ENCODE measurements at places on chromosomes 7 and 10.

DNA sequence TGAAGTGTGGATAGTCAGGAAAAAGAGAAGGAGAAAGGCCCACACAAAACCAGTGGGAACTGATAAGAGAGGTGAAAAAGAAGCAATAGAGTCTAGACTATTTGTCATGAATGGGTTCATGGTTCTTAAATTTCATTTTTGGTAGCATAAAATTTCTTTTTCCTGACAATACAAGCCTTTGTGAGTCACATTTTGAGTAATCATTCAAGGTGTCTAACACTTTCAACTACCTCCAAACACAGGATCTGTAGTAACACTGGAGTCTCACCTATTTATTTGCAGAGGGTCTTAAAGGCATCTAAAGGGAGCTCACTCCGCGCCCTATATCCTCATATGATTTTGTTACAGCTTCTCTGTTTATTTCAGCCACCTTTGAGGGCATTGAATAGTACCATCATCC is 96.0 kb downstream of the SAMD9 start:
- DNase-seq: no peak

DNA sequence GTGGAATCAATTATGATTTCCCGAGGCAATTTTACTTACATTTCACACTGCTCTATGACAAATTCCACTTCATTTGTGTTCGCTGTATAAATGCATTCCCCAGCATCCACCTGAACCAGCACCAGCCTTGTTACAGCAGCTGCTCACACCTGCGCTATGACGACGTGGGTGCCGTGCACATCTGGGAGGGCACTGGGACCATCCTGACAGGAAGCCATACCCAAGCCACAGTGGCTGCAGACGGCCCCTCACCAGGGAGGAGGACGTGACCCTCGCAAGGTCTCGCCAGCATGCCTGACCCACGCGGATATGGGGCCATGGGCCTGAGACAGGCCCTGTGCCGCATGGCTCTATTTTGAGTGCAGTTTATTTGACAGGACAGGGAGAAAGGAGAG is 201.3 kb downstream of the MAD1L1 start:
- no peak for DNase-seq

DNA sequence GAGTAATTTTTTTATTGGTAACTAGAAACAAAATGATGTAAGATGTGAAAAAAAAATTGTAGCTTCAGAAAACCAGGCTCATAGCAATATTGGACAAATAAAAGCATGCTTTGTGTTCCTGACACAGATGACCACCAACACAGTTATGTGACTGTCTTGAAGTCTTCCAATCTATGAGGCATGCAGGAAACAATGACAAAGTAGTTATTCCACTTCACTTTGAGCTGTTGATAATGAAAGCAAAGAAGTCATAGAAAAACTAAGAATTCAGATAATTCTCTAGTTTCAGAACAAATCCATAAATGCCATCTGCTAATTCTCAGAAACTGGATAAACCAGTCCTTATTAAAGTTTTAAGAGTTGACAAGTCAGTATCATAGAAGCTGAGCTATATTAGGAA is 378.4 kb upstream of the SEMA3D start:
- DNase-seq: no peak

GRCh38 chr10:6643962-6644361 is 63.9 kb upstream of the PRKCQ start:
- DNase-seq: no peak

DNA sequence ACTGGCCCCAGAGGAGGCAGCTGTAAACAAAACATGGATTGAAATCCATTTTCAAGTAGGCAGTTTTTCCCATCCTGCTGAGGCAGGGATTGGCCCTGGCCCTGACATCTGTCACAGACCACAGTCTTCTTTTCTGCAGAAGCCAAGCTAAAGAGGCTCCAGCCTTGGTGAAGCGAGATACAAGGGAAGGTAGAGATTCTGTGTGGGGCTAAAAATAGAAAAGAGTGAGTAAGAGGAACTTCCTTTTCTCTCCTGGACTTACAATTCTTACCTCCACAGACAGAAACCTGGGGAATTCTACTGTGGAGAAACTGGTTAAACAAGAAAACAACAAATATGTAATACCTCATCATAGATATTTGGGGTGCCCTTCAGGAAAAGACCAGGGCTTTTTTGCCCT is 624.8 kb upstream of the FZD8 start:
- DNase-seq: no peak

- no peak for DNase-seq
Observed at GRCh38 chr10:114135476-114135875, 38.5 kb downstream of the CCDC186 start.

DNA sequence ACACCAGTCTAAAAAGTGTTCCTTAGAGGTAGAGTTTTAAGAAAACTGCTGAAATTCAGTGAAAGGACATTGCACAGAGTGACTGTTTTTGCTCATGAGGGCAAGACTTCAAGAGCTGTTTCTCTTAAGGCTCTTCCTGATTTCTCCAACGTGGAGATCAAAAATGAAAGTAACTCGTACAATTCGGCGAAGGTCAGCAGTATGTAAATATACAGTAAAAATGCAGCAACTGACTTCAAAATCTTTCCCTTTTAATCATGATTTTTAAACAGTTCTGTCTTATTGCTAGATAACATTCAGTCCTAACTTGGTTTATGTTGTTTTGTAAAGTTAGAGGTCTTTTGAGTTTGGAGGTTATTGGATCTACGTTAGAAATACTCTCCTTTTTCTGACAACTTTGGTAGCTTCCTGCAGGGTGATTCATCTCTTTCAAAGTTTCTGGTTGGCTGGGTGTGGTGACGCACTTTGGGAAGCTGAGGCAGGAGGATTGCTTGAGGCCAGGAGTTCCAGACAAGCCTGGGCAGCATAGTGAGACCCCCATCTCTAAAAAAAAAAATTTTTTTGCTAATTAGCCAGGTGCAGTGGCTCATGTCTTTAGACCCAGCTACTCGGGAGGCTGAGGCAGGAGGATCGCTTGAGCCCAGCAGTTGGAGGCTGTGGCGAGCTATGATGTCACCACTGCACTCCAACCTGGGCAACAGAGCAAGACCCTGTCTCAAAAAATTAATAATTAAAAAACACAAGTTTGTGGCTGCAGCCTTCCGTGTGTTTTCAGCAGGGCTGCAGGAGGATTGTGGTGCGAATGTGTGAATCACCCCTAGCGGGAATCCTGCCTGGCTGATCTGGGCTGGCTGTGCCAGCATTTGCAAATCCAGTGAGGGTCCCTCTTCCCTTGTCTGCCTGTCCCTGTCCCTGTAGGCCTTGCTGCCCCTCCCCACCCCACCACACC is 29.2 kb upstream of the AP5Z1 start:
- DNase-seq: no peak

DNA sequence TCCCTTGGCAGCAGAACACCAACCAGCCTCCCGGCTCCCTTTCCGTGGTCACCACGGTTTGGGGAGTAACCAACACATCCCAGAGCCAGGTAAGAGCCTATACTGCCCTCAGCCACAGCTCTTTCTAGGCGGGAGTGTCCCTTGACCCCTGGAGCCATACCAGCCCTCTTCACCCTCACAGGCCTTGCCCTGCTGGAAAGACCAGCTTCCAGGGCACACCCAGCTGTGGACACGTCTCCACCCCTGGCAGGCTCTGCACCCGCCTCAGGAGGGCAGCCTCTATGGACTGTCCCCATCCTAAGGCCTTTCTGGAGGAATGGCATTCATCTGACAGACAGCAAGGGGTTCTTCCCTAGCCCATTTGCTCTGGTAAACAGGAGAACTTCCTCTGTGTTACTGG is 57.5 kb upstream of the PPIF start:
- no peak for DNase-seq

DNA sequence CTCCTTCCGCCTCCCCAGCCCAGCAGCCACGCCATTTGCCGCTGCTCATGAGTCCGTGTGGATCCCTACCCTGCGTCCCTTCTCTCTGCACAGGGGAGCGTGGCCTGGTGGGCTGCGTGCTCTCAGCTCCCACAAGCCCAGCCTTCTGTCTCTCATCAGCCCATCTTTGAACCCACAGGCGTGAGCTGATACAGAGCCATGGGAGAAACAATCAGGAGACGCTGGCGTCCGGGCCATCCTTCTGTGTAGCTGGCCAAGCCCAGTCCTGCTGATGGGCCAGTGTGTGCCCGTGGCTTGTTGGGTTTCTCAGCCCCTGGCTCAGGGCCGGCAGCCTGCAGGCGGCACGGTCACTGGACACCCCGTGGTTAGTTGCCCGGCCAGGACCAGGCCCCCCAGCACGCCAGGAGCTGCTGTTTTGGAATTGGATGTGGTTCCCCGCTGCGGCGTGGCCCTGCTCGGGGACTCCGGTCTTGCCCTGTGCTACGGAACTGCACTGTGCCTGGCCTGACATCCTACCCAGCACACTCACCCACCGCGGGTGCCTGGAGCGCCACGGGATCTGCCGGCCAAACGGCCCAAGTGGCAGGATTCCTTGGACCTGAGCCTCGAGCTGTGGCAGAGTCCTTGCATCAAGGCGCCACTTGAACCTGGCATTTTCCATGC is 88.9 kb downstream of the ELFN1 start:
- no peak for DNase-seq

DNA sequence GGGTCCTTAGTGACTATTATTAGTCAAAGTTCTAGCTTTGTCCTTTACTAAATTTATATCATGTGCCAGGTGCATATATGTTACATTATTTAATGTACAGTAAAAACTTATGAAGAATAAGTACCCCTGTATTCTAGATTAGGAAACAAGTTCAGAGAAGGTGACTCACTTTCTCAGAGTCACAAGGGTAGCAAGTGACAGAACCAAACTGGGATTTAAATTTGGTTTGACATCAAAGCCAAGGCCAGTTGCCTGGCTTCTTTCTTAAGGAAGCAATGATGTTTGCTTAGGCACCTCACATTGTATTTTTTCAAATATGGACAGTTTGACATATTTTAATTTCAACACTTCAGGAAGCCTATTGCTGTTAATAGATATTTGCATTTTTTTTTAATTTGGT is 2.5 kb downstream of the LSM8 start:
- DNase-seq: no peak

- no peak for DNase-seq
Observed at GRCh38 chr7:17234030-17234397, 64.4 kb upstream of the AHR start.

DNA sequence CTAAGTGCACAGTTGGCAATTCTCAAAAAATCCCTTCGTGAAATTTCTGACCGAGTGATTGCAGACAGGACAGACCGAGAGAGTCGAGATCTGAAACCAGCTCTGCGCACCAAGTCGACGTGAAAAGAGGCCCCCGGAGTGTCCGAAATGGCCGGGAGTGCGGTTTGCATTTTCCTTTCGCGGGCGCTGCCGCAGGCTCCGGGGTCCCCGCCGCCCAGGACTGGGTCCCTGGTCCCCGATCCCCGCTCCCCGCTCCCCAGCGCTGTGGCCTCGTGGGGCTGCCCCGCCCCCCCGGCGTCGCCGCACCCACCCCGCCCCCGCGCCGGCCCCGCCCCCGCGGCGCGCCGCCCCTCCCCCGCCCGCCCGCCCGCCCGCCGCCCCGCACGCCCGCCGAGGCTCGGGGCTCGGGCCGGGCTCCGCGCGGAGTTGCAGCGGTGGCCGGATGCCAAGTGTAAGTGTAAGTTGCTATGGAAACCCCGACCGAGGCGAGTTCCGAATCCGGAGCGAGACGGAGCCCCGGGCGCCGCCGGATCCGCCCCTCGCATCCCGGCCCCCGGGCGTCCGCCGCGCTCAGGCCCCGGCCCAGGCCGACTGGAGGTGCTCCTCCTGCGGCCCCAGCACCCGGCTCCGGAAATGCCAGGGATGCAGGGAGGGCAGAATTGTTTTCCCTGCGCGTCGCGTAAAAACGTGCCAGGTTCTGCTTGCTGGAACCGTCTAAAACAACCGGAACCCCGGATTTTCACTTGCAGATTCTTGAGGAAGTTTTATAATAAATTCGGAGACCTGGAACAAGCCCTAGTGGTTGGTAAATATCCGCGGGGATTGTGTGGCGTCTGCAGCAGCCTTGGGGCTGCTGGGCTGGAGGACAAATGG is 4.6 kb downstream of the BMI1 start:
- DNase-seq: no peak

GRCh38 chr10:29563420-29564035 is 71.2 kb downstream of the SVIL start:
- DNase-seq: no peak
